Endothelial cell (in vitro differentiated cells): ENCODE measurements at places on chromosomes 1 and 21.
A peak's percentile ranks its signal among the peaks of the same experiment; 100 is the strongest.

DNA sequence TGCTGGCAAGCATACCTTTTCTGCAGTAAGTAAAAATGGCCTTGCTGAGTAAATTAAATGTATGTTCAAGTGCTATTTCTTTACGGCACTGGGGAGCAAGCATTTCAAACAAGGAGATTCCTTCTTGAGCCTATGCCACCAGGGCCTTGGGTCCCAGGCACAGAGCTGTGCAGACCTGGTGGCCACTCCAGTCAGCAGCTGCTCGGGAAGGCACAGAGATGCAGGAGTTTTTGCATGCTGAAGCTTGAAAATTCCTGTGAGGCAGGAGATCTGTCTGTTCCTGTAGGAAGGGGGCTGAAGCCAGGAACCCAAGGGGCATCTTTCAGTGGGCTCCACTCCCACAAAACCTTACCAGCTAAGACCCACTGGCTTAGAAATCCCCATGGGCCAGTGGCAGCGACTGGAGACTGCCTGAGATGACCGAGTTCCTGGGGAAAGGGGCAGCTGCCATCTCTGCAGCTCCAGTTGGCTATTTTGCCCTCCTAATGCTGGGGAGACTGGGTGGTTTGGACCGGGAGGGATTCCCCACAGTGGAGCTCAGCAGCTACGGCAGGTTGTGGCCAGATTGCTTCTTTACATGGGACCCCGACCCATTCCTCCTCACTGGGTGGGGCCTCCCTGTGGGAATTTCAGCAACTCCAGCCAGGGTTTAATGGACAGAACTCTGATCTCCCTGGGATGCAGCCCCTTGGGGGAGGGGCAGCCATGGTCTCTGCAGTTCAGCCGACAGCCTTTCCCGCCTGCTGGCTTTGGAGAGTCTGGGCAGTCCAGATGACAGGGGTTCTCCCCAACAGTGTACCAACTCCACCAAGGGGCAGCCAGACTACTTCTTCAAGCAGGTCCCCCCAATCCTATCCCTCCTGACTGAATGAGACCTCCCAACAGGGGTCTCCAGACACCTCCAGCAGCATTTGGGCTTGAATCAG is 8.4 kb upstream of the PGBD2 start:
- no peak for DNase-seq

- no peak for DNase-seq
Measured at GRCh38 chr1:207174913-207175312, 70.9 kb downstream of the C4BPA start.

GRCh38 chr1:100434831-100435230 is 82.5 kb downstream of the CDC14A start:
- no peak for DNase-seq

DNA sequence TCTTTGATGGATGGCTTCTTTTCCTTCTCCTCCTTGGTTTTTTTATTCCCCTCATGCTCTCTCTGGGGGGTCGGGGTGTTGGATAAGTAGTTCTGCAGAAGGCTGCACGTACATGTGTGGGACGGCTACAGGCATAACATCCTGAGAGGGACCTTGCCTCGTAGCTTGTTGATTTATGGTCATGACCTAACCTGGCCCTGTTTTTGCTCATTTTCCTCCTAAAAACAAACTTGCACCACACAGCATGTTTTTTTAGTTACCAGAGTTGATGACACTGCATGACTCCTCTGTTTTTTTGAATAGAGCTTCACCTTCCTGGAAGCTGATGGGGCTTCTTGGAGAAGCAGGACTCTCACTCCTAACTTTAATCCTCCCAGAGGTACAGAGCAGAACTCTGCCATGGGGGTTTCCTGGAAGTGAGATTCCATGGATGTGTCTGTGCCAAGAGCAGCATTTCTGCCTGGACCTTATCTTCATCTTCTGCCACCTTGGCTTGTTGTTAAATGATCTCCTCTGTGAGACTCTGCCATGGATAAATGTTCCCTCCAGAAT is 114.7 kb downstream of the PAPPA2 start:
- DNase-seq = no peak

DNA sequence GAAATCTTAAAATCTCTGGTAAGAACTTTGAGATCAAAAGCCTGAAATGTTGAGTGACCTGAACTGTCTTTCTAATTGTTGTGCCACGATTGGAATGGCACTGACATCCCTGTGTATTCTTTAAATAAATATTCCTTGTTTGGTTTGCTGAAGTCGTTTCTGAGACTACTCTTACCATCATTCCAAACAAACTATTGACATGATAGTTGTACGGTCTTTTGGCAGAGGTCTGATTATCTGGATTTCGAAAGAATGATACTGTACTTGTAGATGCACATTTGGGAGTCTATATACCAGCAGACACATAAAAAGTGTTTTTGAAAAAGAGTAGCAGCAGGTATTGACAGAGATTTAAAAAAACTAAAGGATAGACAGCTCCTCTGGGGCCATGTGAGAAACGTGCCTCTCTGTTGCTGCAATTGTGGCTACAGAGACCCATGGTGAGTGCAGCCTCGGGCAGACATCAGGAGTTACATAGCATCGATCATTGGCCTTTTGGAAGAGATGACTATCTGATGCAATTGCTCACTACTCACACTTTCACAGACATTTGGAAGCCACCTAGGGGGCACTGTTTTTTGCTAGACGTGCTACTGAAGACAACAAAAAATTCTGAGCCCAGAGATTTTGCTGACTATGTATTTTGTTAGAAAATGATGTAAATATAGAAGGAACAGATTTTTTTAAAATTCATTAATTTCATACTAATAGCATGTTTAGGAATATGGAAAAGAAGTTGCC is 464.5 kb downstream of the KCNT2 start:
- DNase-seq = no peak

- no peak for DNase-seq
Measured at GRCh38 chr1:150126811-150127210, 22.9 kb upstream of the PLEKHO1 start.

DNA sequence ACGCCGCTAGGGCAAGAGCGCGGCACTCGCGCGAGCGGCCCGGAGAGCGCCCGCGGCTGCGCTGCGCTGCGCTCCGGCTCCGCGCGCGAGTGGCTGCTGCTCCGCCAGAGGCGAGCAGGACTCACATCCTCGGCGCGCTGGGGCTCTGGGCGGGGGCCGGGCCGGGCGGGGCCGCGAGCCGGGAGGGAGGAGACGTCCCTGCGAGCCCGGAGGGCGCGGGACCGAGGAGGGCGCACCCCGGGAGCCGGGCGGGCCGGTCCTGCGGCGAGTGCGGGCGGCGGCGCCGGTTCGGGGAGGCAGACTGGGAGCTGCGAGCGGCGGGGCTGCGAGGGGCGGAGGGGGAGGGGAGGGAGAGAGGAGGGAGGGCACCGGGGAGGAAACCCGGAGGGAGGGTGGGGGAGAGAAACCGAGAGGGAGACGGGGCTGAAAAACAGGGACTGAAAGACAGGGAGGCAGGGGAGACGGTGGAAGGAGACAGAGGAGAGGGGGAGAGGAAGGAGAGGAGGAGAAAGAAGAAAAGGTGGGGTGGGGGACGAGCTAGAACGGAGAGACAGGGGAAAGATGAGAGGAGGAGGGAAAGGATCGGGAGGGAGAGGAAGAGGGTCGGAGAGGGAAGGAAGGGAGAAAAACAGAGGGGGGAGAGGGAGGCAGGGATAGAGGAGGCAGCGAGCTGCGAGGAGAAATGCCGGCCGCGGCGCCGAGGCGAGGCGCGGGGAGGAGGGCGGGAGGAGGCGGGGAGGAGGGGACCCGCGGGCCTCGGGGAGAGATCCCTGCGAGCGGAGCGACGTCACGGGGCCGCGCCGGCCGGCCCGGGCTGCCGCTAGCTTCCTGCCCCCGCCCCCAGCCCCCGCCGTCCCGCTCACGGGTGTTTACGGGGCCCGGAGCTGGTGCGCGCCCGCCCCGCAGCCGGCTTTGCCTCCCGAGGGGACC is at the start of gene CAMK2N1:
Gene CAMK2N1, minus strand, starts transcription at position 684 of the 930 bp plus-strand sequence. CDS start 831 bp downstream, outside the sequence.
- DNase-seq = peak; percentile 22

GRCh38 chr1:160293020-160293968 is 8.4 kb upstream of the PEX19 start:
- no peak for DNase-seq

DNA sequence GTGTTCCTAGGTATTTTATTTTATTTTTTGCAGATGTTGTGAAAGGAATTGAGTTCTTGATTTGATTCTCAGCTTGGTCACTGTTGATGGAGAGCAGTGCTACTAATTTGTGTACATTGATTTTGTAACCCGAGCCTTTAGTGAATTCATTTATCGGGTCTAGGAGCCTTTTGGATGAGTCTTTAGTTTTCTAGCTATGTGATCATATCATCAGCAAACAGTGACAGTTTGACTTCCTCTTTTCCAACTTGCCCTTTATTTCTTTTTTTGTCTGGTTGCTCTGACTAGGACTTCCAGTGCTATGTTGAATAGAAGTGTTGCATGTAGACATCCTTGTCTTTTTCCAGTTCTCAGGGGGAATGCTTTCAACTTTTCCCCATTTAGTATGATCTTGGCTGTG is 138.9 kb downstream of the LHX8 start:
- no peak for DNase-seq

DNA sequence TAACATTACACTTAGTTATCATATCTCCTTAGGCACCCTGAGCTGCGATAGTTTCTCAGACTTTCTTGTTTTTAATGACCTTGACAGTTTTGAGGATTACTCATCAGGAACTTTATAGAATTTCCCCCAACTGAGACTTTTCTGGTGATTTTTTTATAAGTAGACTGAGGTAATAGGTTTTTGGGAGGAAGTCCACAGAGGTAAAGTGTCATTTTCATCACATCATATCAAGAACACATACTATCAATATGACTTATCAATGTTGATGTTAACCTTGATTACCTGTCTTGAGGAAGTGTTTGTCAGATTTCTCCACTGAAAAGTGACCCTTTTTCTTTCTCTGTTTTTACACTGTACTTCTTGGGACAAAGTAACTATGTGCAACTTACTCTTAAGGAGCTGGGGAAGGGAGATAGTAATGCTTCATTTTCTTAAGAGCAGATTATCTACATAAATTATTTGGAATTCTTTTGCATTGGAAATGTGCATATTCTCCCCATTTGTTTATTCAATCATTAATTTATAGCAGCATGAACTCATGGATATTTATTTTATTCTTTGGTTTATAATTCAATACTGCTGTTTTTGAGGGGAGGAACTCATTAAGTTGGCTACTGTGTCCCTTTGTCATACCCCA is 72.8 kb upstream of the HSD17B7 start:
- no peak for DNase-seq

DNA sequence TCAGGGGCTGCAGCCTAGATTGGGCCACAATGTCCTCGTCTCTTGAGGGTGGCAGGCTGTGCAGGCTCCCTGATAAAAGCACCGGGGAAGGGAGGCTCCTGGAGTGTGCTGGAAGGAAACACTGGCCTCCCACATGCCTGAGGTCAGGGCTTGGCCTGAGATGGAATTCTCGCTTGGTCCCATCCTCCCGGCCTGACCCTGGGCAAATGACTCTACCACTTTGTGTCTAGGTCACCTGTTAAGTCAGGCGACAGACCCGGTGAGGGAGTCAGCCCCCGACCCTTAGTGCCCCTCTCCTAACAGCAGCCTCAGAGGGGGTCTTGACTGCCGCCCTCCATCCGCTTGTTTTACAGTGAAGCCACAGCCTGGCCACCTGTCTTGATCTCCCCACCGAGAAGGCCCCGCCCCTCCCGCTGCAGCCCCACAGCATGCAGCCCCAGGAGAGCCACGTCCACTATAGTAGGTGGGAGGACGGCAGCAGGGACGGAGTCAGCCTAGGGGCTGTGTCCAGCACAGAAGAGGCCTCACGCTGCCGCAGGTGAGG is 2.5 kb downstream of the SMIM1 start:
- DNase-seq = no peak

DNA sequence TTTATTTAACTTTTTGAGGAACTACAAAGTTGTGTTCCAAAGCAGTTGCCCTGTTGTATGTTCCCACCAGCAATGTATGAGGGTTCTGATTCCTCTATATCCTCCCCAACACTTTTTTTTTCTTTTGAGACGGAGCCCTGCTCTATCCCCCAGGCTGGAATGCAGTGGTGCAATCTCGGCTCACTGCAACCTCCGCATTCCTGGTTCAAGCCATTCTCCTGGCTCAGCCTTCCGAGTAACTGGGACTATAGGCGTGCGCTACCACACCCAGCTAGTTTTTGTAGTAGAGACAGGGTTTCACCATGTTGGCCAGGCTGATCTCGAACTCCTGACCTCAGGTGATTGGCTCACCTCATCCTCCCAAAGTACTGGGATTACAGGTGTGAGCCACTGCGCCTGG is 60.4 kb upstream of the ENAH start:
- no peak for DNase-seq

GRCh38 chr1:222443566-222443965 is 104.3 kb downstream of the HHIPL2 start:
- DNase-seq = no peak

DNA sequence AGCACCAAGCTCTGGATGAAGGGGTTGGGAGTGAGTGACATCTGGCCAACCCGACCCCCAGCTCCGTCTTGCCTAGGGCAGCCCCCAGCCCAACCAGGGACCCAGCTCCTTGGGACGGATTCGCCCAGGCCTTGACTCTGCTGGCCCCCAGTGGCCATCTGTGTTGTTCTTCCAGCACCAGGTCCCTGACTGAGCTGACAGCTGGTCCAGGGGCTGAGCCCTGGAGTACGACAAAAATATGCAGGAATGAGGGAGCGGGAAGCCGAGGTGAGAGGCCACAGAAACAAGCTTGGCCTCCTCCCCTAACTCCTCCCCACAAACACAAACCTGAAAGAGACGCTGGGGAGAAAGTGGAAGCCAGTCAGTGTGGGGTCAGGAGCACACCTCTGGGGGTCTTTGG is 55.0 kb upstream of the PAX7 start:
- DNase-seq = peak; percentile 80

DNA sequence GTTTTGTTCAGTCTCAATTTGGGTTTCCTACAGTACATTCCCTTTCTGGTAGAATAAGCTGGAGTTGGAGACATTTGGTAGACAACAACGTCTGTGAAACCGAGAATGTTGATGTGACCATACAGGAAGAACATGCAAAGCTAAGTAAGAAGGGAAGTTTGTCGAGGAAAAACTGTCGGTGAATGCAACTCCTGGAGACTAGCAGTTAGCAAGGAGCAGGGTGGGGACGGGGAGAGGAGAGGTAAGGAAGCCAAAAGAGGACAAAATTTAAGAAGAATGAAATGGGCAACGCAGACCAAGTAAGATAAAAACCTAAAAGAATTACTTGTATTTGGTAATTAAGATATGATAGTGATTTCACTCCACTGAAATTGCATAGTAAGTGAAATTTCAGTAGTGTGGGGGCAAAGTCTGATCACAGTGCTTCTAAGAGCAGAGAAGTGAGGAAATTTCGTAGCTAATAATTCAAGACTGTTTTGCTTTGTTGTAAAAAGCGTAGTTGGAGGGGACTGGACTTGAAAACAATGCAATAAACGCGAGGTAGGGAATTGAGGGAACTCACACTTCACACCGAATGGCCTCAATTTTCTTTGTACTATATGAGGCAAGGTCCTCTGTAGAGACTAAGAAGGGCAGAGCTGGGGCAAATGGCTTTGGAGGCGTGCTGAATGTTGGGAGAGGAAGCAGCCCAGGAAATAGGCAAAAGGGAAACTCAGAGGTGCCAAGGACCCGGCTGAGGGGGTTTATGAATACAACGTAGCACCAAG is 787 bp upstream of the GIPC2 start:
- DNase-seq = peak; percentile 30
